ENCODE measurements at places on chromosomes 7 and 10.

DNA sequence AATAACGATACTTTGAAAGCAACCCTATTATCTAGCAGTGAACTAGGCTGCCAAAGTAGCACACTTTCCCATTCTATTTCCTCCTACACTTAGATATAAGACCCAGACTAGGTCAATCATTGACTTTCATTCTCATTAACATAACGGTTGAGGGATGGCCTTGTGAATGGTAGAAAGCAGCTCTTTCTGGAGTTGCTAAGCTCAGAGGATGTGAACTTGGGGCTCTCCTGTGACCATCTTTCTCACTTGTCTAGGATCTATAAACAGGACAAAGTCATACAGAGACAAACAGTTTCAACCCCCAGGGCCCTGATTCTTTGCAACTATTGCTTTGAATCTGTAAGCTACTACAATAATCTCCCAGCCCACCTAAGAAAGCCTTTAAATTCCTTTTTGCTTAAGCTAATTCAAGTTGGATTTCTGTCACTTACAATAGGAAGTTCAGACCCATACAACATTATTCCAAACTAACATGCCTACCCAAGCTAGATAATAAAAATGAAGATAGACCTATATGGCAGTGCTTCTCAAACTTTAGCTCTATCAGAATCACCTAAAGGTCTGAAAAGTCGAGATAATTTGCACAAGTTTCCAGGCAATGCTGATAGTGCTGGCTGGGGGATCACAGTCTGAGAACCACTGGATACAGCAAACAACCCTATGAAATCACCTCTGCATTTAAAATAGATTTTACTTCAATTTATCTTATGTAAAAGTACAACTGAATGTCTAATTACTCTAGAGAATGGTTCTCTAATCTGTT, 16.7 kb downstream of the P4HA1 start:
- DNase-seq = no peak

DNA sequence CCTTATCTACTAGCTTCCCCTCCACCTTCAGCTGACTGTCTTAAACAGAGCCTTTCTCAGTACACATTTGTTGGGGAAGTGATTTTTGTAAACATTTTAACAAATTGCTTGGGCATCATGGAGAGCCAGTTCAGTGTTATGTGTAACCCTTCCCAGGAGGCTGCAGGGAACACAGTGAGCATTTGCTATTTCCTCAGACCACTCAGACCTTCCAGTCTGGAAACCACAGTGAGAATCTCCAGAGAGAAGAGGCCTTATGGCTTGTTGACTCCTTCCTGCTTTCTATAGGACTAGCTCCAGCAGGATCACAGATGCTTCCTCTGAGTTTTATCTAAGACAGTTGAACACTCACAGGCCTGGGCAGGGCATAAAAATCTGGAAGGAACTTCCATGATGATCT, 409.8 kb upstream of the NPVF start:
- no peak for DNase-seq

GRCh38 chr10:103072276-103072675, 120.8 kb downstream of the NT5C2 start:
- DNase-seq = no peak

- DNase-seq = no peak
These were observed 351.2 kb downstream of the DGKB start for GRCh38 chr7:14551310-14551709.

All from M059J (cell line).